ENCODE measurements at places on chromosomes 2 and 18.

- no peak for DNase-seq
These were observed 61.0 kb downstream of the CDCA7 start for GRCh38 chr2:173415431-173416381.

GRCh38 chr2:210623506-210623905 is 67.1 kb downstream of the CPS1 start:
- no peak for DNase-seq

- DNase-seq: no peak
These were observed 19.6 kb upstream of the TMEM200C start for GRCh38 chr18:5914951-5915350.

DNA sequence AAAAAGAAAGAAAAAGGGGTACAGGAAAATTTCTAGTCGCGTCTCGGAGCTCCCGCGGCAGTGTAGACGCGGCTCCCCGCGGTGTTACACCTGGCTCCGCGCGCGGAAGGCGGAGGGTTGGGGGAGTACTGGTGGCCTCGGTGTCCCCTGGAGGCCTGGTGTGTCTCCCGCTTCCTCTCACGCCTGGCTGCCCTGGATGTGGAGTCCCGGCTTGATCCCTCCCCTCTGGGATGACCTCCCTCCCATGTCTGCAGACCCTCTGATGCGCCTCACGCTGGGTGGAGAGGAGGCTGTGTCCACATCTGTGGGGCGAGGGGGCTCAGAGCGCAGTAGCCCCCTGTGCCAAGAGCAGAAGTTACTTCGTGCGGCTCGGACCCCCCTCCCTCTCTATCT is 1.2 kb downstream of the KIF5C start:
- no peak for DNase-seq

DNA sequence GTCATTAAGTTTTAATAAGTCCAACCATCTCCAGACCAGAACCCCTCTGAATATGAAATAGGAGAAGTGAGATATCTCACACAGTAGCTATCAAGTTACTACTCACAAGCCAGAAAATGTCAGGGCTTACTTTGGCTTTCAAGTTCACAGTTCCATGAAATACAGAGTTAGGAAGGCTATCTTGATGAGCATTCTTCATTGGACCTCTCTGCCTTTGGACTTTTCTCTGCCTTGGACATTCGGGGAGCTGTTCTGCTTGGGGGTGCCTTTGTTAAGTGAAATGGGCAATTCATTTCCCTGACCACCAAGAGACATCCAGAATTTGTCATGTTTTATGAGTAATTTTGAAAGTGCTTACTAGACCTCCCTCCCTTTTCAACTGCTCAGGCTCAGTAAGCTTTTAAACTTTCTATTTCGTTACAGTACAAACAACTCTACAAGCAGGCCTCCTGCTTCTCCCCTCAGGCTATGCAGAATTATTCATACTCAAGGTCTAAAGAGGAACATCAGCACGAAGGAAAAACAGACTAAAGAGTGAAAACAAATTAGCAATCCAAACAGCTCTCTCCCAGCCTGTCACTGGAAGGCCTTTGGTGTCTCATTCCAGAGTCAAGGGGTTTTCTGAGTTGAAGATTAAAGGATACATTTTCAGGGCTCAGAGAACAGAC is 95.3 kb downstream of the MREG start:
- no peak for DNase-seq

DNA sequence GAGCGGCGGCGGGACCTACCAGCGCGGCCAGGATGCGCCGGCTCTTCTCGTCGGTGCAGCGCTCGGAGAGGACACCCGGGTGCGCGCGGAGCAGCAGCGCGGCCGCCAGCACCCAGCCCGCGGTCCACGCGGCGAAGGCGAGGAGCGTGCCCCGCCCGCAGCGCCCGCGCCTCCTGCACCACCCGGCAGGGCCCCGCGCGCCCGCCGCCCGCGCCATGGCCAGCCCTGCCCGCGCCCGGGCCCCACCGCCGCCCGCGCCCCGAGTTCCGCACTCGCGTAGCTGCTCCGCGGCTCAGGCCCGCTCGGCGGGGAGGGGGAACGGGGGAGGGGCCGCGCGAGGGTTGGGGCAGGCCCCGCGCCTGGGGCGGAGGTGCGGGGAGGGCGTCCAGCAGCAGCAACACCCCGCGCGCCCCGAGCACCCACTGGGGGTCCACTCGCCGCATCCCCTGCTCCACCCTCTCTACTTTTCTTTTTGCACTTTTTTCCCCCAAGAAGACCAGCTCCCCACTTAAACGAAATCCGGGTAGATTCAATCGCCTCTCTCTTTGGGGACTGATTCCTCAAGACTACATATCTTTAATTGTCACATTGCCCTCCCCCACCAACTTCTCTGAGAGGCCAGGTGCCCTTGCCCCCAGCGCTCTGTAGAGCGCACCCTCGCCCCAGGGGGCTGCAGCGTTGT is at the start of gene DIPK1C:
DIPK1C (minus strand) TSS at position 266 of the 682 bp plus-strand sequence; CDS start at position 217, 49 bp downstream.
- no peak for DNase-seq

DNA sequence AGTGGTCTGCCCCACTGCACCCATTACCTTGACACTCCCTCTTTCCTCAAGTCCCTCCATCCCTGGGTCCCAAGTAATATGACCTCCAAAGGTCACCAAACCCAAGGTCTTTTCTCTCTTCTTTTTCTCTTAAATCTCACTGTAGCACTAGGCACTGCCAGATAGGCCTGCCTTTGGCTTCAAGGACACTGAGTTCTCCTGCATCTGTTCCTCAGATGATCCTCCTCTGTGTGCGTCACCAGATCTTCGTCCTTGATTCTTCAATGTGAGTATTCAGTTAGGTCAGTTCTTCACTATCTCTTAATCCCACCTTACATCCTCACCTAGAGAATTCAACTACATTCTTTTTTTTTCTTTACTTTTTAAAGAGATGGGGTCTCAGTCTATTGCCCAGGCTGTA is 249.2 kb downstream of the NBAS start:
- DNase-seq: no peak

GRCh38 chr2:20148923-20149702 is 75.8 kb downstream of the SDC1 start:
- no peak for DNase-seq

- DNase-seq: peak; percentile 32
These were observed 59.7 kb downstream of the PTH2R start for GRCh38 chr2:208466151-208466919.

DNA sequence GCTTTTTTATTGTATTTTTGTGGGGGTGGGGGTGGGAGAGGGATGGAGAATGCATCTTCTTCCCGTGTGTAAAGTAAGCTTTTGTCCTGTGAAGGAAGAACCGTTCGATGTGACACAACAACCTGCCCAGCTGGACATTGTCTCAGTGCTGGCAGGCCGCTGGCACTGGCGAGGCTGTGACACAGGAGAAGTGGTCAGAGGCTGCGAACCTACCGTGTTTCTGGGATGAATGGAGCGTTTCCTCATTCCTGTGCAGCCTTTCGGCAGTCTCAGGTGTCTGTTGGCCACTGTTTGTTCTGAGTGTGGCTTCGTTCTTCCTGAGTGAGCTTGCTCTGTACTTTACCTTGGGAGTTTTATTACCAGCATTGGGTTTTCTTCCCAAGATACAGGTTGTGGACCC is 8.0 kb downstream of the RAMP1 start:
- no peak for DNase-seq

DNA sequence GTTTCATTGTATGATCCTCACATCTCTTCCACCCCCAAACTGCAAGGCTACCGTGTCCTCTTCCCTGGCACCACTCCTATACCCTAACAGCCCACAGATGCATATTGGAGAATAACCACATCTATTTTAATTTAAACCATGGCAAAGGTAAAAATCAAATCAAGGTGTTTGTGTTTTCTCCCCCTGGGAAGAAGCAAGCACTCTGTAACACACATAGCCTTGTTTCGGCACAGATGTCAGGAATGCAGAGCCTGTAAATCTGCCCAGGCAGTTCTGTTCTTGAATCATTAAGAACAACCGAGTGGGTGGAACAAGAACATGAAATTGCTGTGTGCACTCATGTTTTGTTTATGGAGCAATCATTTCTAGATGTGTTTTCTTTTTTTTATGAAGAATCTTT is 6.8 kb upstream of the COX7A2L start:
- no peak for DNase-seq

DNA sequence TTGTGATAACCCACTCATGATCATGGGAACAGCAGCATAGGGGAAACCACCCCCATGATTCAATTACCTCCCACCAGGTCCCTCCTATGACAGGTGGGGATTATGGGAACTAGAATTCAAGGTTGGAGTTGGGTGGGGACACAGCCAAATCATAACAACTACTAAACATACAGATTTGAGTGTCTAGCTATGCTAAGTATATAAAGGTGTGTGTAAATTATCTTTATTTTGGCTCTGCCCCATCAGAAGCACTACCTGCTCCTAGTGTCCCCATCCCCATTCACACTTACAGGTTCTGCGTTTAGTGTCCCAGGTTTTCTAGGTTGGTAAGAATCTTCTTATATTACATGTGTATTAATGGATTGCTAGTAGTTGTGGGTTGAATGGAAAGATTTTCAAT is 464.7 kb downstream of the EPHA4 start:
- DNase-seq: no peak

DNA sequence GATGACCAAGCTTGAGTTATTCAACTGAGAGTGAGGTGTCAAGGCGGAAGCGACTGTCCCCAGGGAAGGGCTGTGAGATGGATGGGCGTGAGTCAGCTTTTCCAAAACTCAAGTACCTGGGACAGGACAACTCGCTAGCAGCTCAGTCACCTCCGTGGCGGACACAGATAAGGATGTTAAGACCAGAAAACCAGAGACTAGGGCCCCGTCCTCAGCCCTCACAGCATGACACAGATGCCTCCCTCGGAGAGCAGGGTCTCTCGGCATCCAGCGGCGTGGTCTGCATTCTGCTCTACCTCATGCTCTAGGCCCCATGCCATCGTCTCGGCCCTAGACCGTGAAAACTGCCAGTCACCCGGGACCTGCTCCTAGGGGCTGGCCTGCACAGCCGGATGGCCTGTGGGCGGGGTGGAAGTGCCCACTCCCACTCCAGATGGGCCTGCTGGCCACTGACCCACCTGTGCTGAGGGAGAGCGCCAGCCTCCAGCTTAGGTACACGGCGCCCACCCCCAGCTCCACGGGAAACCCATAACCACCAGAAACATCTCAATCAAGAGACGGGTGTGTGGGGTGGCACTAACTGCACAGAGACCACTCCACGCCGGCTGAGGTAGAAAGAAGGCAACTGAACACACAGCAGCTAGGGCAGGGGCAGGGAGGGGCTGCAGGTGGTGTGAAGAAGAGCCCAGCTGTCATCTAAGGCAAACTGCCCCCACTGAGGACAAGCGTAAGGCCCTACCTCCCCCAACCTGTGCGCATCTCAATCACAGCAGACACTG is 39.8 kb downstream of the ANO7 start:
- no peak for DNase-seq

DNA sequence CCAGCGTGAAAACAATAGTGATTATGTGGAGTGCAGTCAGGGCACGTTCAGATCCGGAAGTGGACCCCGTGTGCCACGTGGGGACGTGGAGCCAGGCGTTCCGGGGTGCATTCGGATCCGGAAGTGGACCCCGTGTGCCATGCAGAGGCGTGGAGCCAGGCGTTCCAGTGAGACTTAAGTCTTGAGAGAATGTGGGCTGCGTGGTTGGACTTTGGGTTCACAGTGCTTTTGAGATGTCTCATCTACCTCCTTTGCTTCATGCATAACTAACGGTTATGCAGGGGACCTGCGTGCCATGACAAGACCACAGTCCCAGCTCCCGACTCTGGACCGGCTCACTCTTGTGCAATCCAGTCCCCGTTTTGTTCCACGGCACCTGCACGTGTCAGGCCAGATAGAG is 28.8 kb downstream of the CTDP1 start:
- no peak for DNase-seq

GRCh38 chr2:24238158-24238557 is 63.3 kb downstream of the FAM228A start:
- no peak for DNase-seq

DNA sequence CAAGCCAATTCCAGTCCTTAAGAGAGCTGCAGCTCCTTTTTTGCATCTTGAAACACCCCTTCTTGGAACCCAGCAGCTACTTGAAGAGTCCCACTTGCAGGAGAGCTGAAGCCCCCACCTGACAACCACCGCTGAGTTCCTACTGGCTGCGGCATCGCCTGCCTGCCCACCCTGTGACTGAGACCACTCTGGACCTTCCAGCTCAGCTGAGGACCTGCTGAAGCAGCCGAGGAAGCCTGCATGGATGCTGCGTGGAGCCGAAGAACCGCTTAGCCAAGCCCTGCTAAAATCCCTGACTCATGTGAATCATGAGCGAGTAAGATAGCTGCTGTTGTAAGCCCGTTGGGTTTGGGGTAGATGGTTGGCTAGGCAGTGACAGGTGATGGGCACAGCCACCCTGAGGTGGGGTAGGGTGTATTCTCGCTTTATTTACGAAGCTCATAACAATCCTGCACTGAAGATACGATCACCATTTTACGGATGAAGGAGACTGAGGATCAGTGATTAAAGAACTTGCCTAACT is 78.4 kb downstream of the INHBB start:
- DNase-seq: no peak

GRCh38 chr2:118169359-118170005 is 81.2 kb downstream of the INSIG2 start:
- no peak for DNase-seq

- DNase-seq: peak; percentile 18
These were observed 66.5 kb downstream of the DPP4 start for GRCh38 chr2:162007447-162008040.

DNA sequence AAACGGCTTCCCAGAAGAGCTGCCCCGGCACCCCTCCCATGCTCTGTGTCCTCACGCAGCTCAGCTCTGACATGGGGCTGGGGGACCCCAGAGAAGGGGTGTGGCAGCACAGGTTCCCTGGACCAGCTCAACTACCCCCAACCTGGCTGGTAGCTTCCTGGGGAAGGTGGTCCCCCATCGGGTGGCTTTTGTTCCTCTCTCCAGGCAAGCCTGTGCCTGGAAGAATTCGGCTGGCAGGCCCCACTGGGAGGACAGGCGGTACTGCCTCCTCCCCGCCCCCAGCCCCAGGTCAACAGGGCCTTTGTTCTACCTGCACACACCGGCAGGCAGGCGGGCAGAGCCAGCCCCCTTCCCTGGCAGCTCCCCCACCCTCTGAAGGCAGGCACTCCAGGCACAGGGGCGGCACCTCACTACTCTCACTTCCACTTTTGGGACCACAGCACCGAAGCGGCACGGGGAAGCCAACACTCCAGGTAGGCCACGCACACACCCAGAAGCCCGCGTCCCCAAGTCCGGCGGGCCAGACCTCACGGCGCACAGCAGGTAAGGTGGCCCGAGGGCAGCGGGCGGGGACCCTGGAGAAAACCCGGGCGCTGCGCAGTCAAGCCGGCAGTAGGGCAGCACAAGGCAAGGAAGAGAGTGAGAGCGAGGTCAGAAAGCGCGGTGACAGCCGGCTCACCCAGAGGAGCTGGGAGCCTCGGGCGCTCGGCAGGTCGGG is 1.3 kb downstream of the HS6ST1 start:
- DNase-seq: no peak

- DNase-seq: peak; percentile 61
These were observed 21.1 kb downstream of the CPS1 start for GRCh38 chr2:210577263-210578071.

GRCh38 chr2:112081262-112081661 is 26.2 kb downstream of the TMEM87B start:
- no peak for DNase-seq

DNA sequence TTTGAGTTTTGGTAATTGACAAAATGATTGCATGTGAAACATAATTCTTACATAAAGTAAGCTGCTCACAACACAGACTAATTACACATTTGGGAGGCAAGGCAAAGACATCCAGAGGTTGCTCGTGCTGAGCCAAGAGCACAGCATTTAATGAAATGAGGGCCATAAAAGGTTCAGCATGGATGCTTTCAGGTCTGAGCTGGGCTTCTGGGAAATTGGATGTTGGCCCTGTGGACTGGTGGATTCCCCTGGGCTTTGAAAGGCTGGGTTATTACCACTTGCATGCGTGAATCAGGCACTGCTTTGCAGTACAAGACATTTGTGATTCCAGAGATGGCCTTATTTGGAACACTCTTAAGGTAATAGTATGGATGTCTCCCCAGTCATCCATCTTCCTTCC is 533.5 kb upstream of the NRP2 start:
- DNase-seq: no peak

Data from AML-193 (cell line).